ENCODE measurements at places on chromosomes 13 and 19.
A peak's percentile ranks its signal among the peaks of the same experiment; 100 is the strongest.

GRCh38 chr13:77565635-77566034, 30.1 kb downstream of the SCEL start:
- DNase-seq: peak; percentile 10

DNA sequence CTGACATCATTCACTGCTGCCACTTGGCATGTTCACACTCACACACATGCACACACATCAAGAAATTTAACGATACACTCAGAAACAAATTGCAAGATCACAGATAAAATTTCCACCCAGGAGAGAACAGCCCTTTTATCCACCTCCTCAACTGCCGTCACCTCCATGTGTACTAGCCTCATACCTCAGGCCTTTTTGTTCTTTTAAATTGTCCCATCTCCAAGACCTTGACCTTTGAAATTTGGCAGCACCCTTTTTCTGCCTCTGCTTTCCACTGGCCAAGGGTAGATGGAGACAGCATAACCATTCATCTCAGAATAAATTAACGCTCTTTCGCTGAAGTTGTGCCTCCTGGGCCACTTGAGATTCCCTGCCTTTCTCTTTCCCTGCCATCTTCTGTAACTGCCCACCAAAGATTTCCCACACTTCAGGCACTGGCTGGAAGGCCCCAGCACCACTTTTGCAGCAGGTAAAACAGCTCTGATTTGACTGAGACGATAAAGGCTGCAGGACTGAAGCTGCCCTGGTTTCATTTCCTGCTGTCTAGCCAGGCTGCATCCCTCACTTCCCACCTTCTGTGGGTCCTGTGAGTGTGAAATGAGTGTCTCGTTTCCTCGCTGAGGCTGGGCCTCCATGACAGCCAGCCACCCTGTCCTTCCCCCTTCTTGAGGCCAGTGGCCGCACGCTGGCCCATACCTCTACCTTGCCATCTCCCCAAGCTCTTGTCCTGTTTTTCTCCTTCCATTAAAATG, 39.3 kb downstream of the MBNL2 start:
- no peak for DNase-seq

- DNase-seq: no peak
Measured at GRCh38 chr13:90792335-90792734, 555.2 kb upstream of the MIR17HG start.

DNA sequence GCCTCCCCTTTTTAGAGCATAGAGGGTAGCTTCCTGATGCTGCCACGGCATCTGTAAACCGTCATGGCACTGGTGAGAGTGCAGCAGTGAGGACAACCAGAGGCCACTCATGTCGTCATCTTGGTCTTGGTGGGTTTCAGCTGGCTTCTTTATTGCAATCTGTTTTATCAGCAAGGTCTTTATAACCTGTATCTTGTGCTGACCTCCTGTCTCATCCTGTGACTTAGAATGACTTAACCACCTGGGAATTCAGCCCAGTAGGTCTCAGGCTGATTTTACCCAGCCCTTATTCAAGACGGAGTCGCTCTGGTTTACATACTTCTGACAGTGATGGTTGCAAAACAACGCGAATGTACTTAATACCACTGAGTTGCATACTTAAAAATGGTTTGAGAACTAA, 14.4 kb upstream of the FBN3 start:
- DNase-seq: no peak

DNA sequence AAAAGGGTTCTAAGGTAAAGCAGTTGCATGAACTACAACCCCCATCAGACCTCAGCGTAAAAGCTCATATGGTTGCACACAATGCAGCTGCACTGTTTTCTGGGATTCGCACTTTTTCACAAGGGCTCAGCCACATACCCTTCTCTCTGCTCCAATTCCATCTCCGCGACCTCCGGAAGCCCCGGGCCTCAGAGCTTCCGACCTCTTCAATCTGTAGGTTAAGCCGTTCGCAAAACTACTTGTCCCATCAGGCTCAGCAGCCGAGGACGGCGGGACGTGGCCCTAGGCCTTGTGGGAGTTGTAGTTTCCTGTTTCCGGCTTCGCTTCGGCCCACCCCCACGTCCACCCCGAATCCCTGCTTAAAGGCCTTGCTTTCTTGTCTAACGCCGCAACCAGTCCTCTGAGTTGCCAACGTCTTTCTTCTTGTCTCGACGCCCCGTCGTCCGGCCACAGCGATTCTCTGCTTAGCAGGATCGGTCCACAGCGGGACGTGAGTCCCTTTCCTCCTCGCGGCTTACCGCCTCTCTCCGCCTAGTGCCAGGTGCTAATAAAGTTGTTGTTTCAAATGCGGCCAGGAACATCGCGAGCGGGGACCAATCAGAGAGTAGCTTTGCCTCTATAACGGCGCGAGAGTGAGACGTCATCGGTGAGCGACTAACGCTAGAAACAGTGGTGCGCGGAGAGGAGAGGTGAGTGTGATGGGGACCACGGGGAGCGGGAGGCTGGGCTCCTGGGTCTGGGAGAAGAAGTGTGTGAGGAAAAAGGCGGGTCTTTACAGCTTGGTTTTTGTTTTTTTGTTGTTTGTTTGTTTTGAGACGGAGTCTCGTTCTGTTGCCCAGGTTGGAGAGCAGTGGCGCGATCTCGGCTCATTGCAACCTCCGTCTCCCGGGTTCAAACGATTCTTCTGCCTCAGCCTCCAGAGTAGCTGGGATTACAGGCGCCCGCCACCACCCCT, at the start of the genes PRPF31 and TFPT:
TSS of gene PRPF31 (plus strand) at position 646 of the 955 bp plus-strand sequence. CDS start 2,525 bp downstream, outside the sequence.
TSS of gene TFPT (minus strand) at position 549 of the 955 bp plus-strand sequence. CDS start at position 161, 388 bp downstream.
- DNase-seq: peak; percentile 96

DNA sequence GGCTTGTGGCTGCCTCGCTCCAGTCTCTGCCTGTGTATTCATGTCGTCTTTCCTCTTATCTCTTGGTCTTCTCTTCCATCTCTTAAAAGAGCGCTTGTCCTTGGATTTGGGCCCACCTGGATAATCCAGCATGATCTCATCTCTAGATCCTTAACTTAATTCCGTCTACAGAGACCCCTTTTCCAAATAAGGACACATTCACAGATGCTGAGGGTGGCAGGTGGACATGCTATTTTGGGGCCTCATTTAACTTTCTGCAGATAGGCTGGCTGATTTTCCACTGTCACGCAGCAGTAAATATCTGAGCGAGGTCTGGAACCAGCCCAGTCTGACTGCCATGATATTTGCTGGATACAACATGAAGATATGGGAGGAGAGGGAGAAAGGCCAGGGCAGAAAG, 41.5 kb upstream of the TSHZ3 start:
- DNase-seq: no peak

- no peak for DNase-seq
Measured at GRCh38 chr19:56301155-56301554, 13.5 kb downstream of the ZSCAN5A start.

DNA sequence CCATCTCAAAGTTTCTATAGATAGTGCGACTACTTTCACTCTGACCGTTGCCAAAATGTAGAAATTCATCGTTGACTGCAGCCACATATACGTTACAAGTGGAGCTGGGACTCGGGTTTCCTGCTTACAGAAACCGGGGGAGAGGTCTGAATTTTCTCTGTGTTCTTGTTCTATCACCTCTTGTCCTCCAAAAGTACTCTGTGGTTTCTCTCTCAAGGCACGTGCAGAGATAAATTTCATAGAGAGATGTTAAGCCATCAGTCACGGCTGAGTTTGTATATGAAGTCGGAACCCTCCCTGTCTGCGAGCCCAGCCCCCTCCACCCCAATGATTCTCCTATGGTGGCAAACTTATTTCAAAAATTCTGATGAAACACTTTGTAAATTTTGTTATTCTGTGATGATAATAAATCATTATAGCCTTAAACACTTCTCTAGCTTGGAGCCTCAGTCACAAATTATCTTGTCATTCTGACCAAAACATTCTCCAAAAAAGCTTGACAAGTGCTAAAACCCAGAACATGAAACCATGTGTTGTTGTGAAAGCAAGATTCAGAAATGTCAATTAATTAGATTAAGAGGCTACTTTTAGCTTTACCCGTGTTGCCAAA, 87.5 kb downstream of the TSHZ3 start:
- DNase-seq: no peak

DNA sequence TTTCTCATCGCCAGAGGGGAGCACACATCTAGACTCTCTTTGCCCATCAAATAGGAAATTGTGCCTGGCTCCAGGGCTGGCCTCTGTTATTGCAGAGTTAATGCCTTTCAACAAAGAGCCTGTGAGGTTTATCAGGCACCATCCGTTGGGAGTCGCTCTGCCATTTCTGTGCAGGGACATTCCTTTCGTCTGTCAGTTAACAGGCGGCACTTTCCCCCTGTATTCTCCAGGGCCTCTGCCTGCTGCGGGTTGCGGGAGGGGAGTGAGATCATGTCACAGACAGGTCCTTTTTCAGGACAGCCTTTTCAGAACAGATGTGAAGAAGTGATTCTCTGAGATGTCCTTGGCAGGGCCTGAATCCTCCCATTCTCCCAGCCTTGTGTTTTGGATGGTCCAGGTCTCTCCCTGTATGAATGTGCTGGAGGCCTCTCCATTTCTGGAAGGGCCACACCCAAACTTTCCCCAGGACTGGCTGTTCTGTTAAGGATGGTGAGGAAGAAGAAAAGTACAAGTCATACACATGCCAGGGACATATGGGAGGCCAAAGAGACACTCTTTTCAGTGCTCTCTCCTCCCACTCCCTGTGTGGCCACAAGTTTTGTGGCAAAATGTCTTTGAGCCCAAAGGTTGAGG, 14.9 kb downstream of the SERP2 start:
- DNase-seq: no peak

DNA sequence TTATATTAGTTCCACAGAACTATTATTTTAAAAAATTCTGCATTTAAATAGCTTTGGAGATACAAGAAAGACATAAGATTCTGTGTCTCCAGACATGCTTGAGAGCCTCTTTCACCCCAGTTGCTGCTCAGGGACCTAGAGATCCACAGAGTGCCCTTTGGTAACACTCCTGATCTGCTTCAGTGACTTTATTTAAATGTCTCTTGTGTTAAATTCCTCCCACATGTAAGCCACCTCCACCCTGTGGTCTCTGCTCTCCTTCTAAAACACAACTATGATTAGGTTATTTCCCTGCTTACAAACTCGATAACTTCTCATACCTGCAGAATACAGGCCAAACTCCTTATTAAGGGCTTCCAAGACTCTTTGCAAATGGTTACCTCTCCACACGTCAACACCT, 141.0 kb downstream of the RFC3 start:
- DNase-seq: no peak

DNA sequence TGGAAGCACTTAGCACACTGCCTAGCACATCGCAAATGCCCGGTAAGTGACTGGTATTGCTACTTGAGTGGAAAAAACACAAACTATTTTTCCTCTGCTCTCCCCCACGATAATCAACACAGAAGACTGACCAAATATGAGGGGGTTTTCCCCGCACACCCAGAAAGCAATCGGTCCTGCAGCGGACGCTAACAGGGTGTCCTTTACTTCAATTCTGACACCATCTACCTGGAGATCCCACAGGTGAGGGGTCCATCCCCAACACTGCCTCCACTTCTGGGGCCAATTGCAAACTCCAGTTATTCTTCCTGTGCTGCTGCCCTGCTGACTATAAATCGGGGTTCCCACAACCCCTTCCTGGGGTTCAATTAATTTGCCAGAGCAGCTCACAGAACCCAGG, 26.2 kb upstream of the PLEKHF1 start:
- no peak for DNase-seq

- DNase-seq: no peak
Measured at GRCh38 chr13:73171926-73172325, 113.1 kb downstream of the KLF5 start.

- DNase-seq: no peak
Measured at GRCh38 chr19:4977299-4978174, 8.6 kb downstream of the KDM4B start.

- DNase-seq: peak; percentile 72
Measured at GRCh38 chr13:46296115-46296822, 84.5 kb downstream of the LRRC63 start.

- no peak for DNase-seq
Measured at GRCh38 chr19:5050067-5050656, 81.2 kb downstream of the KDM4B start.

- DNase-seq: no peak
Measured at GRCh38 chr13:20718958-20719566, 15.6 kb downstream of the IL17D start.

- DNase-seq: no peak
Measured at GRCh38 chr13:80989747-80990146, 648.8 kb upstream of the SPRY2 start.

DNA sequence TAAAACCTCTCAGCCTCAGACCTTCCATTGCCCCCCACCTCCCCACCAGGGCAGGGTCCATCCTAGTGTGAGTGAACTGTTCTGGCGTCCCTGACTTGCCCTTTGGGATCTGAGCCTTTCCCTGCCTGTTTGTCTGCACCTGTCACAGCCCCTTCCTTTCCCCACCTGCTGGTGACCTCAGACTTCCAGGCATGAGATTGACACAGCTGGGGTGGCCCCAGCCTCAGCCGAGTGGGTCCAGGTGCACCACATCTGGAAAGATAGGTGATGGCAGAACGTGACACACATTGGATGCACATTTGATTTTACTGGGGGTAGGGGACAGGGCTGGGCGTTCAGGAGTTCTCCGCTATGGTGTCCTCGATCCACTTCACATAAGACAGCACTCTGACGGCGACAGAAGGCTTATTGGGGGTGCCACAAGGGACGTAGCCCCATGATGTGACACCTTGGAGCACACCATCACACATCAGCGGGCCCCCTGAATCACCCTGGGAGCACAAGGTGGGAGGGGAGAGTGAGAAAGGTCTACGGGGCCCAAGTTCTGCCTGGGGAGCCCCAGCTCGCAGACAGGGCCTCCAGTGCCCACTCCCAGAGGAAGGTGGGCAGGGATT, 4.6 kb downstream of the KLK1 start:
- DNase-seq: no peak

DNA sequence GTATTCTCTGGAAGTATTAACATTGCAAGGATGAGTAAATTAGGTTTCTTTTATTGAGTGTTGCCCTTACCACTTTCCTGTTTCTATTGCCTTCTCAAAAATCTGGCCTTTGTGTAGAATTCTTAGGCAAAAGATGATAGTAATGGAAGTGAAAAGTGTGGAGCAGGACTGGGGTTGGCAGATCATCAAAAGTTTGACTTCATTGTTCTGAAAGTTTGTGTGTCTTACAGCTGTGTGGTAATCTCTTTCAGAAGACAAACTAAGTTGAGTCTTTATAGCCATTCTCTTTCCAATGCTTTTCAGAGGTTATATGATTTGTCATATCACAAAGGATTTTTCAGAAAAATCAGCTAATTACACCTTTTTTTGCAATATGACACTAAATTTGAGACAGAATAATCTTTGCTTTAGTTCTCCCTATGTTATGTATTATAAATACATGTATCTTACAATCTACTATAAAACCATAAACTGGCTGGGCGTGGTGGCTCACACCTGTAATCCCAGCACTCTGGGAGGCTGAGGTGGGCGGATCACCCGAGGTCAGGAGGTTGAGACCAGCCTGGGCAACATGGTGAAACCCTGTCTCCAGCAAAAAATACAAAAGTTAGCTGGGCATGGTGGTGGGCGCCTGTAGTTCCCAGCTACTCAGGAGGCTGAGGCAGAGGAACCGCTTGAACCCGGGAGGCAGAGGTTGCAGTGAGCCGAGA, 8.7 kb upstream of the KCNRG start:
- DNase-seq: no peak

GRCh38 chr13:43127103-43127798, 103.9 kb downstream of the DNAJC15 start:
- no peak for DNase-seq

- DNase-seq: no peak
Measured at GRCh38 chr19:32223595-32224370, 121.6 kb upstream of the ZNF507 start.

Measured in HS-5 (cell line).